ENCODE measurements at places on chromosomes 13 and 19.

DNA sequence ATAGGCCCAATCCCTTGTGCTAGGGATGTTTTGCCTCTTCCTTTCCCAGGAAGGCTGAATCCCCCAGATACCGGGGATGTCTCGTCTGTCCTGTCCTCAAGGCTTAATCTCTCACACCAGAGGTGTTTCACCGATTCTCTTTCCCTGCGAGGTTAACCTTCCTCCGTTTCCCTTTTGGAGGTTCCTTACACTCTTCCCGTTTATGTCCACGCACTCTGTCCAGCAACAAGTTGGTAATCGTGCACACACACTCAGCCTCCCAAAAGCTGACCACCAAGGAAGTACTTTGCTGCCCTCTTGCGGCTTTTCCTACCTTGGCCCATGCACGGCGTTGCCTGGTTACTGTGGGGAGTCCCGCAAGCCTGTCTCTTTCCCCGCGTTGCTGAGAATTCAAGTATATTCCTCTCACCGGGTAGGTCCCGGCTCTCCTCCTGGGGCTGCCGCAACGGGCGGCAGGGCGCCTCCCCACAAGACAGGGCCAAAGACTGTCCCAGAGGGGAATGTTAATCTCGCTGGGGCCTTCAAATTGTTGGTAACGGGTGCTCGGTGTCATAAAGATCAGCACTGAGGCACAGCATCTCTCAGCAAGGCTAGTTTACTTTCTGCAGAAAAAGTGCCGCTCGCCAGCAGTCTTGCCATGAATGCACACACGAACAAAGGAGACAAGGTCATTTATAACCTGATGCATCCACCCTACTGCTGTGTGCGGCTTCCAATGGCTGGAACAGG, 36.7 kb upstream of the CD177 start:
- H3K27ac ChIP-seq, result no peak overlapping the region
- DNase-seq, result no peak
- no peak overlapping the region for H3K4me3 ChIP-seq
- no peaks in the 10 kb centered on the region for H3K36me3 ChIP-seq

GRCh38 chr13:109156181-109156935, 526.9 kb downstream of the MYO16 start:
- H3K27me3 ChIP-seq, result no peaks in the 10 kb centered on the region
- peak overlapping the region; percentile 35 for H3K4me3 ChIP-seq
- peaks cover 83% of the 10 kb centered on the region for H3K4me1 ChIP-seq
- H3K36me3 ChIP-seq, result no peaks in the 10 kb centered on the region

DNA sequence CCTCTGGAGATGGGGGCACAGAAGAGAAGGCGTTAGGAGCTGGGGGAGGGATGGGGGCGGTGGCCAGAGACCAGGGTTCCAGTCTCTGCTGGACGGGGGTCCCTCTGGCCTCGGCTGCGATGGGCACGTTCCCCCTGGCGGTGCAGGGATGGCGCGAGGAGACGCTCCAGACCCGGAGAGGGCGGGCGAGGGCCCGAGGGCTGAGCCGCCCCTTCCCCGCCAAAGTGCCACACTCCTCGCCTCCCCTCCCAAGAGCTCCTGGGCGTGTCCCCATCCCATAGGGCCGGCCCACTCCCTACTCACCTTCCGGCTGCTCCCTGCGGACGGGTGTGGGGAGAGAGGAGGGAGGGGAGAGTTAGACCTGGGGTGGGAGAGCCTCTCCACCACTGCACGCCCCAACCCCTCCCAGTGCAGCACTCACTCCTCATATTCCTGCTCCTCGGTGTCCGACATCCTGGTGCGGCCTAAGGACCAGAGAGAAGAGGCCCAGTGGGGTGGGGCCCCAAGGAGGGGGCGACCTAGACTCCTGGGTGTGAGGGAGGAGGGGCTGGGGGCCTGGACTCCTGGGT, 2.2 kb downstream of the TNNT1 start:
- peaks cover 2% of the 10 kb centered on the region for H3K4me1 ChIP-seq
- no peaks in the 10 kb centered on the region for H3K27me3 ChIP-seq
- no peak for DNase-seq
- no peak overlapping the region for H3K27ac ChIP-seq
- peak overlapping the region; percentile 63 for H3K4me3 ChIP-seq
- no peaks in the 10 kb centered on the region for H3K36me3 ChIP-seq

DNA sequence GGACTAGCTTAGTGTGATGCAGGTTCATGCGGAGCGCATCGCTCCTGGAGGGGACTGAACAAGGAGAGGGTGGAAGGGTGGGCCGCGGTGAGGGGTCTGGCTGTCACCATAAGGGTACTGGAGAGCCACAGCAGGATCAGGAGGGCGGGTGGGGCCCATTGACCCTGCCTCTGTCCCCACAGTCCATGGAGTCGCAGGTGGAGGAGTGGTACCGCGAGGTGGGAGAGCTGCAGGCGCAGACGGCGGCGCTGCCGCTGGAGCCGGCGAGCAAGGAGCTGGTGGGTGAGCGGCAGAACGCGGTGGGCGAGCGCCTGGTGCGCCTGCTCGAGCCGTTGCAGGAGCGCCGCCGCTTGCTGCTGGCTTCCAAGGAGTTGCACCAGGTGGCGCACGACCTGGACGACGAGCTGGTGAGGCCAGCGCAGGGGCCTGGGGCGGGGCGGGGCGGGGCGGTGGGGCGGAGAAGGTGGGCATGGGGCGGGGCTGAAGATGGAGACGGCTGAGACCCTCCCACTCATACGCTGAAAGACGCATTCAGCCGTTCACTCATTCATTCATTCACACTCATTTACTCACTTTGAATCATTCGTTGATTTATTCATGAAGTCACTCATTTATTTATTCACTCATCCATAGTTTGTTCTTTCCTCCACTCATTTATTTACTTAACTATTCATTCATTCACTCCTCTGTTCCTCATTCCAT, 27.5 kb upstream of the SHKBP1 start:
- H3K27me3 ChIP-seq, result peaks cover 13% of the 10 kb centered on the region
- H3K4me1 ChIP-seq, result no peaks in the 10 kb centered on the region
- peak; percentile 7 for DNase-seq
- H3K4me3 ChIP-seq, result no peak overlapping the region

- H3K4me1 ChIP-seq, result peaks cover 42% of the 10 kb centered on the region
- no peaks in the 10 kb centered on the region for H3K27me3 ChIP-seq
- no peak for DNase-seq
- H3K27ac ChIP-seq, result peak within 1 kb of the TSS; percentile 98
- H3K4me3 ChIP-seq, result peak within 1 kb of the TSS; percentile 73
- no peaks in the 10 kb centered on the region for H3K36me3 ChIP-seq
These were observed at the start of gene JUNB for GRCh38 chr19:12791345-12792050. Gene JUNB (plus strand): TSS chr19:12791486. CDS start chr19:12791772, 286 bp downstream.

DNA sequence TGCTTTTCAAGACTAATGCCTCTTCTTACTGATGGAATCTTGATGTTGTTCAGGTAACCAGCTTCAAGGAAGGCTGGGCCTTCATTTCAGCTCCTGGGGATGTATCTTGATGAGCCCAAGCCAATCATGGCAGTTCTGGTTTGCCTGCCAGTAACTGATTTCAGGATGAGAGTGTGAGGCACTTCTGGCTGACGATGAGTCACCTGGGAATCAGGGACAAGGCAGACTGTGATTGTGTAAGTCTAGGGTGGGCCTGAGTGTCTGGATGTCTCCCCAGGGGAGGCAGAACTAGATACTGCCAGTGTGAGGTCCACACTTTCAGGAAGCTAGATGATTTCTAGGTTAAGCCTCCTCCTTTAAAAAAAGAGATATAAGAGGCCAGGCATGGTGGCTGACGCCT, 77.3 kb upstream of the KL start:
- no peak overlapping the region for H3K27ac ChIP-seq
- no peak for DNase-seq
- no peak overlapping the region for H3K4me3 ChIP-seq
- peaks cover 3% of the 10 kb centered on the region for H3K27me3 ChIP-seq
- no peaks in the 10 kb centered on the region for H3K36me3 ChIP-seq
- no peaks in the 10 kb centered on the region for H3K4me1 ChIP-seq

DNA sequence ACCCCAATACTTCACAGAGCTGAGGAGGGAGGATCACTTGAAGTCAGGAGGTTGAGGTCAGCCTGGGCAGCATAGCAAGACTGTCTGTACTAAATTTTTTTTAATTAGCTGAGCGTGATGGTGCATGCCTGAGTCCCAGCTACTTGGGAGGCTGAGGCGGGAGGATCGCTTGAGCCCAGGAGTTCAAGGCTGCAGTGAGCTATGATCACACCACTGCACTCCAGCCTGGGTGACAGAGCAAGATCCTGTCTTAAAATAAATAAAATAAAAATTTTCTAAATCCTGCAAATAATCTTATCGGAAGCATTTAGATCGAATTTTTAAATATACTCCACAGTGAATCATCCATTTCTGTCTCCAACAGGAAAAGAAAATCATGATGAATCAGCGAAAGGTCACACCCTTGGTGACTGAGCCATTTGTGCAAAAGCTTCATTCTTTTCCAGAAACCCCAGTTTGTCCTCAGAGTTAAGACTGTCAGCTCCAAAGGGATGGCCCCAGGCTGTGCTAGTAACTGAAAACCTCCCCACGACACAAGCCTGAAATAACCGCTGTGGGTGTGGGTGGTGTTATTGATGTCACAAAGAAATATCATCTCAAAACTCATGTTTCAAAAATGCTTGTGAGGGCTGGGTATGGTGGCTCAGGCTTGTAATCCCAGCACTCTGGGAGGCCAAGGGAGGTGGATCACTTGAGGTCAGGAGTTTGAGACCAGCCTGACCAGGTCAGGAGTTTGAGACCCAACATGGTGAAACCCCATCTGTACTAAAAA, 167.6 kb downstream of the PTPRS start:
- no peak overlapping the region for H3K4me3 ChIP-seq
- H3K27ac ChIP-seq, result peak overlapping the region; percentile 75
- no peaks in the 10 kb centered on the region for H3K27me3 ChIP-seq
- H3K36me3 ChIP-seq, result no peaks in the 10 kb centered on the region
- H3K4me1 ChIP-seq, result peaks cover 8% of the 10 kb centered on the region

GRCh38 chr19:1486720-1487575, 3.2 kb downstream of the PCSK4 start:
- peaks cover 7% of the 10 kb centered on the region for H3K4me1 ChIP-seq
- DNase-seq, result no peak
- H3K4me3 ChIP-seq, result no peak overlapping the region
- no peak overlapping the region for H3K27ac ChIP-seq
- H3K27me3 ChIP-seq, result no peaks in the 10 kb centered on the region

GRCh38 chr19:2532252-2533071, 56.5 kb downstream of the GADD45B start:
- H3K36me3 ChIP-seq, result no peaks in the 10 kb centered on the region
- H3K4me1 ChIP-seq, result peaks cover 40% of the 10 kb centered on the region
- peak; percentile 80 for DNase-seq

DNA sequence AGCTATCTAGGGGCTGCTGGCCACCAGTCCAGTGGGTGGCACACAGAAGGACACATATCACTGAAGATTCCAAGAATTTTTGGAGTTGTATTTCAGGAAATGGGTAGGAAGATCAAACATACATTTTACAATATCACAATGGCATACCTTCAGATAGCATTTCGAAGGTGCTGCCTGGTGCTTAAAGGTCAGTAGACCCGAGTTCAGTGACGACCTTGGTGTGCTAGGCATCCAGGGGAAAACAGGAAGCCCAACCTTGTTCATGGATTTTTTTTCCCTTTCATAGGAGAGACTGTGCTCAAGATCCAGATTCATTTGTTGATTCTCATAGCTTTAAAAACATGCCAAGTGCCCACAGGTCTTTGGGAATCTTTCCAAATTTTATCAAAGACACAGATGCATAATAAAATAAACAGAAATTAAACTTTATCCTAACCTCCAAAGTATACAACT, 51.0 kb upstream of the RCBTB2 start:
- no peak overlapping the region for H3K4me3 ChIP-seq
- DNase-seq, result no peak
- no peaks in the 10 kb centered on the region for H3K36me3 ChIP-seq
- H3K4me1 ChIP-seq, result peaks cover 10% of the 10 kb centered on the region

DNA sequence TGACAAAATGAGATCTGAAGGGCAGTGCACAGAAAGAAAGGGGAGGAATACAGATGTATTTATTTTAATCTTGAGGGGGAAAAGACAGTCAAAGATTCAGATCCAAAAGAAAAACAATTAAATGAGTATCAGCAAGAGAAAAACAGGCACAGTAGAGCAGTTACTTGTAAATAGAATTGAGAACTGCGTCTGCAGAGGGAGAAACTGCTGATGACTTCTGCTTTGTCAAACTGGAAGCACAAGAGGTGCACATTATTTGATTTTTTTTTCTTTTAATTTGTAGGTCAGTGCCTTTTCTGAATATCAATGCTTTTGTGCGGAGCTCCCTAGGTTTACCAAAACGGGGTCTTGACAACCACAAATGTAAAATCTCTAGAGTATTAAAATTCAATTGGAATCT, 37.3 kb downstream of the EFNB2 start:
- no peak for DNase-seq
- H3K36me3 ChIP-seq, result peaks cover 34% of the 10 kb centered on the region
- no peak overlapping the region for H3K27ac ChIP-seq
- peaks cover 6% of the 10 kb centered on the region for H3K4me1 ChIP-seq
- H3K27me3 ChIP-seq, result no peaks in the 10 kb centered on the region

- H3K36me3 ChIP-seq, result no peaks in the 10 kb centered on the region
- peaks cover 18% of the 10 kb centered on the region for H3K4me1 ChIP-seq
- DNase-seq, result no peak
- H3K4me3 ChIP-seq, result no peak overlapping the region
- H3K27me3 ChIP-seq, result no peaks in the 10 kb centered on the region
- no peak overlapping the region for H3K27ac ChIP-seq
These were observed 27.4 kb downstream of the CEBPA start for GRCh38 chr19:33274663-33275558.
